Ecto neural progenitor cell (in vitro differentiated cells): ENCODE measurements at places on chromosomes 7 and 10.

GRCh38 chr10:76309741-76310587, 878.5 kb downstream of the LRMDA start:
- no peak for DNase-seq

DNA sequence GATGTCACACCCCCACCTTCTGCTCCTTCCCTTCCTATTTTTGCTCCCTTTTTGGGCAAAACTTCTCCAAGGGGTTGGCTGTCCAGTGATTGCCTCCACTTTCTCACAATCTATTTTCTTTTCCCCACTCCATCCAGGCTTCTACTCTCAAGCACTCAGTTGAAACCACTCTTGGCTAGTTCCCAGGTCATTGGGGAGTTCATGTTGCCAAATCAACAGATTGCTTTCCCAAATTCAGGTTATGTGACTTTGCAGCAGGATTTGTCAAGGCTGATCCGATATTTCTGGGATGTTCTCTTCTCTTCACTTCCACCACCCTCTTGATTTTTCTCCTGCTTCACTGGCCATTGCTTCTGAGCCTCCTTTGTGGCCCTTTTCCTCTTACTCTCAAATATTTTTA, 258.7 kb upstream of the SLC26A5 start:
- DNase-seq = no peak

DNA sequence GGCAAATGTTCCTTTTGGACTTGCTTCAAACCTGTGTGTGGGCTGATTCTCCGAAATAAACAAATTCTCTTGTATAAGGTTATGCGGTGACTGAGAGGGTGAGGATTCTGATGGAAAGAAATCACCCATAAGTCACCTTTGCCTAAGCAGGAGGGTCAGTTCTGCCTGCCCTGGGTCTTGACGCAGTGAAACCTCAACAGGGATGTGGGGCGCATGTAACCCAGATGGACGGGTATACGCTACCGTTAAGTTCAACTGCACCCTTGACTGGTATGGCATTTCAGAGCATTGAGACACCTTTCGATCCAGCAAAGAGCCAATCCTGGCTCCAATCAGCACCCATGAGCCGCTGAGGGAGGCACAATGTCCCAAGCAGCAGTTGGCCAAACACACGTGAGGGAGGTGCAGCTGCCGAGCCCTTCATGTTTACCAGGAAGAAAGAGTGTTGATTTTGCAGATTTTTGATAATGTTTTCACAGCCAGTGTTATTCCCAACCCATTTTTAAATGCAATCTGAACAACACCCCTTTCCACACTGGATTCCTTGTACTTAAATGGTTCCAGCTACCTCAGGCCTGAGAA, 48.1 kb downstream of the SORBS1 start:
- DNase-seq = no peak

DNA sequence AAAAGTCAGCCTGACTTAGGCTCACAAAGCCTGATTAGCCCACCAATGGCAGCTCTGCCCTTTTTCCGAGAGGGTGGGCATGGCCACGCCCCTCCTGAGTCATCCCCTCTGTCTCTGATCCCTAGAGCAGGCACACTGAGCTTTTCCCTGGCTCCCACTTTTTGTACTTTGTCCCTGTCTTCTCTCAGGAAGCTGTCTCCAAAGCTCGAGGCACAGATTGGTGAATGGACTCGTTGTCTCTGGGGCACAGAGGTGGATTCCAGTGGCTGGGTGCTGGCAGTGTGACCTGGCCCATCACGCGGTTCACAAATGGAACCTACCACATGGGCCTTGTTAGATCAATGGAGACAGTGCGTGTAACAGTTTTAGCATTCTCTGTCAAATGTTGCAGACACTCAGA, 313.5 kb downstream of the WDR37 start:
- no peak for DNase-seq

- DNase-seq = no peak
Measured at GRCh38 chr7:4689668-4690067, 7.6 kb downstream of the FOXK1 start.

DNA sequence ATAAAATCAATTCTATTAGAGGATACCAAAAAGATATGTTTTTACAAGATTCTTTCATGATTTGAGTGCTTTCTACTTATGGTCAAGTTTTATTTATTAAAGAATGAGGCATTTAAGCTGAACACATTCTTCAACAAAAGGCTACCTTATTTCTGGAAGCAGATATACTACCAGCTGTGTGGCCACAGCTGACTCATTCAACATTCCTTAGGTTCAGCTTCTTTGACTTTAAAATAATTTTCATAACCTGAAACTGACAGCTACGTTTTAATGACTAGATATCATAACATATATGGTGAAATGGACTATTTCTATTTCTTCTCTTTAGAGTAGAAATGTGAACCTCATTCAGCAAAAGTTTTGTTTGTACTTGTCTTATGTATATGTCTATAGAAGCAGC, 414.2 kb upstream of the SEMA3C start:
- DNase-seq = no peak

DNA sequence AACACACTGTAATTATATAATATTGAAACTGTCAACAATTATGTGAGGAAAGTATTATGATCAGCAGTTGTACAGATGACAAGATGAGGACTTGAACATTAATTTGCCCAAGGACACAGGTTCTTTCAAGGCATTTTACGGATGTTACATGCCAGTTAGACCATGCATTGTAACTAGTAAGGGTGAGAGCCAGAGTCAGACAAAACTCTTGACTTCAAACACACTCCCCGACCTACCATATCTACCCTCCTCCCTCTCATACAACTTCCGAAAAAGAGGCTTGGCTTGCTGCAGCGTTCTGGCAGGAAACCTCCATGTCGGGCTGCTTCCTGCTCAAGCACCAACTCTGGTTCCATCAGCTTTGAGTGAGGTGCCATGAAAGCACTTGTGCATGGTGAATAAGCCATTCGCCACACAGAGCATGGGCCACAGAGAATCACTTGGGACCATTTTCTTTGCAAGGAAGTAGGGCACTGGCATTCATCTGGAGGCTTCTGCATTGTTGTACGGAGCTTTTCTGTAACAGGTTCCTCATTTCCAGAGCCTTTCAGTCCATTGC, 53.2 kb downstream of the FOXI2 start:
- no peak for DNase-seq

- DNase-seq = no peak
Measured at GRCh38 chr7:18013936-18014335, 13.7 kb downstream of the PRPS1L1 start.

DNA sequence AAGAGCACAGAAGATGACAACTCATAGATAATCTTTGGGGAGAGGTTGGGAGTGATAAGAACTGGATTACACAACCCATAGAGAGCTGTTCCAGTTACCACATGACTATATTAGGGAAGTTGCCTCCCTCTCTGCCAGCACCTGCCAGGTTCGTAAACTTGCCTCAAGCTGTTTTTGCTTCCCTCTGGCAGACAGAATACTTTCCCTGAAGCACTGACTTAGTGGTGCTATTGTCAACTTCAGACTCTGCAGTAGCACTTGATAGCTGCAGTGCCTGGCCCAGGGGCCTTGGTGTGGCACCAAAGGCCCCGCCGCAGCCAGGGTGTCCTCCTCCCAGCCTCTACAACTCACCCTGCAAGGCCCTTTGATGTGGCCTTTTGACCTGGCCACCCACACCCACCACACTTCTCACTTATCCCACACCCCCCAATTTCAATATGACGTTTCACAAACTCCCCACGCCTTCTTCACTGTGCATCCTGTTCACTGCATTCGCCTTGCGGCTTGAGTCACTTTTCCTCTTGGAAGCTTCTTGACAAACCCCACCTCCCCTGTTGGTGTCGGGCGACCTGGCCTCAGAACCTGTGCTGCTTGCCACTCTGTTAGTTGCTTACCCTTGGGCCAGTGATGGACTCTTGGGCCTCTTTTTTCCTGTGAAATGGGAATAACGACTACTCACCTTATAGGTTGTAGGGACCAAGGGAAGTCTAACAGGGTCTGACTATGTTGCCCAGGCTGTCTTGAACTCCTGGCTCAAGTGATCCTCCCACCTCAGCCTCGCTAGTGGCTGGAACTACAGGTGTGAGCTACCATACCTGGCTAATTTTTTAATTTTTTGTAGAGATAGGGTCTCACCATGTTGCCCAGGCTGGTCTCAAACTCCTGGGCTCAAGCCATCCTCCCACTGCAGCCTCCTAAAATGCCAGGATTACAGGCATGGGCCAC, 50.2 kb upstream of the PODXL start:
- no peak for DNase-seq

- DNase-seq = no peak
Measured at GRCh38 chr7:152677808-152678670, 2.1 kb upstream of the XRCC2 start.

DNA sequence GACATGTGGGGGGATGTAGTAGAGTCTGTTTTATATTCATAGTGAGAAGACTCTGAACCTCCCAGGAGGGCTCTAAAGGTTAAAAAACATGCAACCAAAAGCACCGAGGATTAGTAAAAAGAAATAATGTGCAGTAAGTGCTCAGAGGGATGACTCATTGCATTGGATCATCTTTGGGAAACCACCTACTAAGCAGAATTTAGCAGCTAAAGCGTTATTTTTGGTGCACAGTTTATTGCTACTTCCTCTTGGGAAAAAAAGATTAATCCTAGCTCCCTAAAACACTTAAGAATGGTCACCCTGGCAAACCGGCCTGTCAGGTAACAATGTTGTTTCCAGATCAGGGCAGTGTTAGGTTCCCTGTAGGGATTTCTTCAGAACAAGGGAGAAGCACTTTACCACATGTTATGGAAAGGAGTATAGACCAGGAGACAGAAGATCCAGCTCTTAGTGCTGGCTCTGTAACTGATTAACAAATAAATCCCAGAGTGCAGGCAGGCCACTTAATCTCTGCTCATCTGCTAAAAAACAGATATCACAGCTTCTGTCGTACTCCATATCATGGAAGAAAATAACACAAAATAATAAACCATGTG, 44.8 kb upstream of the FAM133B start:
- no peak for DNase-seq

DNA sequence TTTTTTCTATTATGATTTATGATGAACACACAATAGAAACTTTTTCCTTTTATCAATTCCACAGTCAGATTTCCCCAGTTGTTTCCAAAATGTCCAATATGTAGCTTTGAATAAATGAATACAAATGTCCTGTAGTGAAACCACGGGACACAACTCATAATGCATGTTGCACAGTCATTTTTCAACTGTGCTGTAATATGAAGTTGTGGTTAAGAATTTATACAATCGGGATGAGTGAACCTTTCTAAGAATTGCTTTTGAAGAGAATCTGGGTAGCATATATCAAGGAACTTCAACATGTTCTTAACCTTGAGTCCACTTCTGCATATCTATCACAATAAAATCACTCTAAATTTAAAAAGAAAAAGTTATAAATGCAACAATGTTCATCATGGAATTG, 14.6 kb upstream of the ST7 start:
- DNase-seq = no peak

- no peak for DNase-seq
Measured at GRCh38 chr10:128602183-128602582, 476.0 kb upstream of the MKI67 start.

- DNase-seq = no peak
Measured at GRCh38 chr10:111209692-111210091, 132.9 kb downstream of the ADRA2A start.

- no peak for DNase-seq
Measured at GRCh38 chr7:152145853-152146466, 120.5 kb downstream of the GALNT11 start.

DNA sequence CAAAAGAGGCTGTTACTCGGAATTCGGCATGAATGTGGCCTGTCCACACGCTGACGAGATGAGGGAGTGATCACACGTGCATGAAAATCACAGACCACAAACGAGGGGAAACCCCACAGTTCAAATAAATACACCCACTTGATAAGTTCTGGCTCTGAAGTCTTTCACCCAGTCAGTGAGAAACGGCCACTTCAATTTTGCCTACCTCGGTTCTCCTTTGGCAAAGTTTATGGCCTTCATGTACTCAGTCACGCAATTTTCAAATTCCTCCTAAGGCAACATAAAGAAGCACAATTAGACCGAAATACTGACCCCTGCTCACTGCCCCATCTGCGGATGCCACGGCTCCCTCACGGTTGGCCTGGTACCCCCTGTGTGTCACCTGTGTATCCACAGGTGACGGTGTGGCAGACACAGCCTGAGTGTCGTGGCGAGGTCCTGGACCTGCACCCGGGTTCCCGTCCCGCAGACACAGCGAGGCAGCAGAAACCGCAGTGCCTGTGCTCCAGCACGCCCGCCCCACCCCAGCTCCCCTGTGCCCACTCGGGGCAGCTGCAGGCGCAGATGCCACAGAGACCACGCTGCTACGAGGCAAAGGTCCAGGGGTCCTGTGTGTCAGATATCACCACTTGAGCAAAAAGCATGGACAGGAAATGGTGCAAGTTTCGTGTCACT, 1.4 kb downstream of the CFAP46 start:
- DNase-seq = no peak

DNA sequence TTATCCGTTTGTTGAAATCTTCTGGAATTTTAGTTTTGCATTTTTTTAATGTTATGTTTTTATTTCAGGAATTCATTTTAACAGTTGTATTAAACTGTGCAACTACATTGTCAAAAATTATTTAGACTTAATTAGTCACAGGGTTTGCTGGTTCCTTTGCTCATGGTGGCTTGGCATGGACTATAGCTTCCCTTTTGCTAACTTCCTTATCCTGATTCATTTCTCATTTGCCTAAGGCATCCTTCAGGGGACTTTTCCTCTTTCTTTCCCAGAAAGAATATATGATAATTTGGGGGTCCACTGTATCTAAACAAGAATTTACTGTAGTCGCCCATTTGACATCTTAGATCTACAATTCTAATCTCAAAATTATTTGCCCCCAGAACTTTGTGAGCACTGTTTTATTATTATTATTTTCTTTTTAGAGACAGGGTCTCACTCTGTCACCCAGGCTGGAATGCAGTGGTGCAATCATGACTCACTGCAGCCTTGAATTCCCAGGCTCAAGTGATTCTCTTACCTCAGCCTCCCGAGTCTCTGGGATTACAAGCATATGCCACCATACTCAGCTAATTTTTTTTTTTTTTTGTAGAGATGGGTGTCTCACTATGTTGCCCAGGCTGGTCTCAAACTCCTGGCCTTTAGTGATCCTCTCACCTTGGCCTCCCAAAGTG, 13.9 kb downstream of the FIGNL1 start:
- DNase-seq = no peak

GRCh38 chr10:7697426-7697825, 5.7 kb upstream of the ITIH2 start:
- DNase-seq = no peak

DNA sequence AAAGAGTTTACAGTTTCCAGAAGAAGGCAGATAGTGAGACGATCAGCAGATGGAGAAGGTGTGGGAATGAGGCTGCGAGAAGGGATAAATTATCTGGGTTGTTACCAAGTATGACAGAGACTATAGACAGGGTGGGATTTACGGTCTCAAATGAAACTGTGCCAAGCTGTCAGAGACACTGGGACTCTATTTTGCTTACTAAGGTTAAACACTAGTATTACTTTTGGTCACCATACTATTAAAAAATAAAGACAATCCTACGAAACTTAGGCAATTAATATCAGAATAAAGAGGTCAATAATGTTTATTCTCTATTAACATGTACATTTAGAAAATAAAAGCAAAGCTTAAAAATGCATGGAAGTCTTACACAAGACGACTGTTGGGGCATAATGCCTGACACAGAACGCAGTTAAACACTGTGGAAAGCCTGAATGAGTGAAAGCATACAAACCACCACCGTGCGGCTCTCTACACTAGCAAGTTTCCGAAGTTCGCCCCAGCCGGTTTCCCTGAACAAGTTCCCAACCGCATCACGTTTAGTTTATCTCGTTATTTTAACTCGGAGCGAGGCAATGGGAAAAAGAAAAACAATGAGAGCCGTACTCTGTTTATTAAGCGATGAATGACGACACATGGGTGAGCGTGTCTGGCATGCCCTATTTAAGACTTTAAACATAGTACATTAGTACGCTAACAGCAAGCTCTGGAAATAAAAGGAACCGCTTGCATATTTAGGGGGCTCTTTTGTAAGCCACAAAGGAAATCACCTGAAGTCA, 909 bp upstream of the CC2D2B start:
- DNase-seq = peak; percentile 51
